ENCODE measurements at places on chromosomes 16 and 17.

- no peak for DNase-seq
Measured at GRCh38 chr17:45313421-45313771, 3.4 kb downstream of the MAP3K14 start.

DNA sequence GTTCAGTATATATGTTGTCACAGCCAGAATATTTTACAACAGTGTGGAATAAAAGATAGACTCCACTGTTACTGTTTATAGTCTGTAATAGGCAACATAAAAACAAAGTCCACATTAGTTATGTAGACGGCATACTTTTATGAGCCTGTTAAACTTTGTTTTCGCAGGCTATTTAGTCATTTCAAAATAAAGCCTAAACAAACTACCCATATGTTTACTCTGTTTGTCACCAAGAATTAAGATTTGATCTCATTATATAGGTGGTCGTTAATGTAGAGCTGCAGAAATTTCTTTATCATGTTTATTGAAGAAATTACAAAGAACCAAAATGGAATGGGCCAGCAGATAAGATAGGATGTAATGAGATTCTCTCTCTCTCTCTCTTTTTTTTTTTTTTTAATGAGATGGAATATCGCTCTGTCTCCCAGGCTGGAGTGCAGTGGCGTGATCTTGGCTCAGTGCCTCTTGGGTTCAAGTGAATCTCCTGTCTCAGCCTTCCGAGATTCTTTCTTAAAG, 943.8 kb upstream of the SOX9 start:
- DNase-seq: no peak

DNA sequence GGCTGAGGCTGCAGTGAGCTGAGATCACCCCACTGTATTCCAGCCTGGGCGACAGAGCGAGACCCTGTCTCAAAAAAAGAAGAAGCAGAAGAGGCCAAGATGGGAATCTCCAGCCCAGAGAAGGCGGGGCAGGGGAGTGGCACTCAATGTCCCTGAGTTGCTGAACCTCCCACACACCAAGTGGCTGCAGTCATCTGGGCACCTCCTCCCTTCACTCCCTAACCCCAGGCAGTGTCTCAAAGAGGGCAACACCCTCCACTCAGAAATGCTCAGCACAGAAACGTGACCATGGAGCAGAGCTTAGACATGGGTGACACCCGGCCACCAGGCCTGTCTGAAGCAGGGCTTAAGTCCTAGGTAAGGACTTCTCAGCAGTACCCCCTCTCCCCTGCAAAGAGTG, 36.3 kb upstream of the BCAR1 start:
- DNase-seq: no peak

- DNase-seq: no peak
Measured at GRCh38 chr17:53092072-53092471, 730.7 kb upstream of the KIF2B start.

- no peak for DNase-seq
Measured at GRCh38 chr17:66665194-66665593, 169.7 kb upstream of the CACNG5 start.

DNA sequence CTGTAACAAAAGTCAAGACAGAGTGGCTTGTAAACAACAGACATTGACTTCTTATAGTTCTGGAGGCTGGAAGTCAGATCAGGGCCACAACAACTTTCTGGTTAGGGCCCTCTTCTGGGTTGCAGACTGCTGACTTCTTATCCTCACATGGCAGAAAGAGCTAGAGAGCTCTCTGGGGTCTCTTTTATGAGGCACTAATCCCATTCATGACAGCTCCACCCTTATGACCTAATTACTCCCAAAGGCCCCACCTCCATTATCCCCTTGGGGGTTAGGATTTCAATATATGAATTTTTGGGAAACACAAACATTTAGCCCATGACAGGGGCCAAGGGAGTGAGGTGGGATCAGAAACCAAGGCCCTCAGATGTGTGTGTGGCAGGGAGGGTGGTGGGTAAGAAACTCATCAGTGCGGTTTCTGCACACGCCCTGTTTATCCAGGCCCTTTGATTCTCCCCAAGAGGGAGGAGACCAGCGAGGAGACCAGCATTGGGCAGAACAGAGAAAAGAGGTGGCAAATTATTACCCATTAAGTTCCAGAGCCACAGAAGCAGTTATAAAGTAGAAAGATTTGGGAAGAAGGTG, 74.8 kb downstream of the UTP18 start:
- DNase-seq: no peak

DNA sequence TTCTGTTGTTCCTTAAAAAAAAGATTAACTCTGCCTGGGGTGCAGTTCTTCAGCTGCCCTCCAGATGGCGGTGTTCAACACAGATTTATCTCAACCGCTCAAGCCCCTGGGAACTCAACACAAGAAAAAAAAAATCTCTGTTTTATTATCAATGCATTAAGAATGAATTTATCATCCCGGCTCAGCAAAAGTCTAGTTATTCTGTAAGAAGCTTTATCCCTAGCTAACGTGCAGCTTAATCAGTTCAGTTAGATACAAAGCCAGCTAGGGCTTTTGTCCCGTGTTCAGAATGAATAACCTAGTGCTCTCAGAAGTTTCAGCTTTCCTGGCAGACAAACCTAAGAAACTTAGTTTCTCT, 475.9 kb upstream of the CCL2 start:
- no peak for DNase-seq
